ENCODE measurements at places on chromosomes 2 and 18. TPM values are rescaled to one million over a fixed set of nuclear protein-coding genes. Genes with fewer than 3 reads are reported as not detected.

DNA sequence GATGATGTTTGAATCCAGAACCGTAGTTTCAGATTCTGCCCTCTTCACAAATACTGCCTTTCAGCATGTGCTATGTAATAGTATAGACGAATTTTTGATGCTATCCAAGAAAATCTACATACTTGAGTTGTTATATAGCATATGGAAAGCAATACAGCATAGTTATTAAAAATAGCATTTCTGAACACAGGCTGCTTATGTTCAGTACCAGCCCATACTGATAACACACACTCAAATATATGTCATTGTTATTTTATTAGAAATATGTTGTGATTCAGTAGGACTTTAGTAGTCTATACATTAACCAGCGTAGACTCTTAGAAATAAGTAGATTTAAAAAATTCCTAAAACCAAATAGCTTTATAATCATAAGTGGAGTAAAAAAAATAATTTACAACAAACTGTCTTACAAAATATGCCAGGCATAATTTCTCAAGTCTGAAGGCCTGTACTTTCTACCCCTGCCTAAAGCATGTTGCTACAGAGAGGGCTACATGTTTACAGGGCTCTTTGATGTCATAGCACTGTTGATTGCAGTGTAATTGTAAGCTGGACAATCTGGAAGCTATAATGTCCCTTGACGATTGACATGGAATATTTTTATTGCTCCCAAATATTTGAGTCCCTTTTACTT lies 86.3 kb downstream of the ASXL3 start:
- DNase-seq = no peak

DNA sequence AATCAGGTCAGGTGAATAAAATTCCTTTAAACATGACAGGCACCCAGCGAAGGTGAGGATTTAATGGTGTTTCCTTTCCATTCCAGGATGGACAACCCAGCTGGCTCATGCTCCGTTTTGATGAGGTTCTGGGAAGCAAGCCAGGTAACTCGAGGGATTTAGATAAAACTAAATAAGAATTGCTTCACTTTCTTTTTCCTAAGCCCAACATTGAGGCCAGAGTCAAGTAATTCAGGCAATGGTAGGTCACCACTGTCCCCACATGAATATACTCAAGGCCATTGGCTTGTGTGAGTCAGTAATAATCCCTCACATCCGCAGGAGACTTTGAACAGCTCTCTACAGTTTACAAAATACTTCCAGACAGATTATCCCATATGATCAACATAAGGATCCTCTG lies 16.2 kb upstream of the LRATD1 start:
- no peak for DNase-seq

GRCh38 chr2:239438368-239438767 lies 37.5 kb upstream of the HDAC4 start:
- no peak for DNase-seq

GRCh38 chr2:196961889-196962288 lies 35.4 kb upstream of the PGAP1 start:
- no peak for DNase-seq

DNA sequence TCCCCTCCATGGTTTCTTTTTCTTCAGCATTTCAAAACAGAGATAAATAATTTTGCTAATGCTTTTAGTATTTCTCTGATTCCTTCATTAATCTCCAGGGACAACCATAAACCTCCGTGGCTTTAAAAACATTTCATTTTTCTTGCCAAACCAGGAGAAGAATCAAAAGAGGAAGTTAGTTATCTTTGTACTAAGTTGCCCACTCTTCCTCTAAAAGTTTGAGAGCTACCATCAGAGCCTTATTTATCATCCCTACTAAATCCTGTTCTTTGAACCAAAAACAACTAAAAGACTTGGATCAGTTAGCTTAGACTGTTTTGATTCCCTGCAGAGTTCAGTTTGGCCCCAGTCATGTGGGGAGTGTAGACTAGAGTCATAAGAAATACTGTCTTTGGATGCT lies 208.4 kb downstream of the SETBP1 start:
- DNase-seq = no peak

- no peak for DNase-seq
These were observed 89.6 kb downstream of the PRELID3A start for GRCh38 chr18:12497296-12497695.

- no peak for DNase-seq
These were observed 3.1 kb downstream of the ADAM17 start for GRCh38 chr2:9552219-9553178.

DNA sequence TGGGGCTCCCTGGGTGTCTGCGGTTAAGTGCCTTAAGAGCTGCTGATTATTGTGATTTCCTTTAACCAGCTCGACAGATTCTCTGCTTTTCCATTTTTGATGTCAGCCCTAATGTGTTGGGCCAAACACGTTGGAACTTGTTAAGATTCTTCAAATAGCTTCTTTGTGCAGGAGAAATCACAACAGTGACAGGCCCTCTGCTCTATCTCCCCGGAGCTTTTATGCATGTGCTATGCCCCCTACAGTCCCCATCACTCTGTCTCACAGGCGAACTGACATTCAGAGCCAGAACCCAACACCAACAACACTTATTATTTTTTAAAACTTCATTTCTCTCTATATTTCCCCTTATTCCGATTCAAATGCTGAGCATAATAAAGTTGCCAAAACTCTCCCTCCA lies 371.7 kb upstream of the CELF4 start:
- DNase-seq = no peak

- no peak for DNase-seq
These were observed 123.1 kb upstream of the CAB39 start for GRCh38 chr2:230589497-230590015.

GRCh38 chr2:143968860-143969259 lies 551.1 kb downstream of the ZEB2 start:
- DNase-seq = no peak

DNA sequence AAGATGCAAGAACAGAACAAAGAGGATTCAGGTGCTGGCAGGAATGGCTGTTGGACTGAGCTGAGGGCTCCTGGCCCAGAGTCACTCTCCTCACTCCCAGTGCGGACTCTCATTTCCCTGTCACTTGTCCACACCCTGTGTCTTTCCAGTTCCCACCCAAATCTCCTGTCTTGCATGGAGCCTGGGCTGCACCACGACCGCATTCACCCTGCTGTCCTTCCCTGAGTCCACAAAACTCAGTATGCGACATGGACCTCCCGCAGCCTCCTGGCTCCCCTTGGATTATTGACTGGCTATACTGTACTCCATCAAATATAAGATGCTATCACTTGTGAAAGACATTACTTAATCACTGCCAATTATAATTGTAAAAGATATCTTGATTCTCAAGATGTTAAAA lies 2.5 kb upstream of the ITM2C start:
- DNase-seq = no peak

DNA sequence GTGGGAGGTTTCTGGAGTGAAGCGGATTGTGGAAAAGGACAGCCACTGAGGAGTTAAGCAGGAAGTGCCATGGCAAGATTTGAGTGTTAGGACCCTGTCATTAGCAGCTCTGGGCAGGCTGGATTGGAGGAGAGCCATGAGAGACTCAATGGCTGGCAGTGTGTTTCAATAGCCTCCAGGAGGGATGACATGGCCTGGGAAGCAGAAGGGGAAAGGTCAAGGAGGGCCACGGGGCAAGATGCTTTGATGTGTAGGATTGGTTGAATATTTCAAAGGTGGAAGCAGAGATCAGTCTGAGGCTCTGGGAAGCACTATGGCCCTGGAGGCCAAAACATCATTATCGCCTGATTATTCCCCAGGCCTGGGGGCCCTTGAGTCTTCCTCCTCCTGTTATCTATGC lies 229.0 kb upstream of the HS6ST1 start:
- peak; percentile 34 for DNase-seq

- DNase-seq = no peak
These were observed 122.0 kb downstream of the WDSUB1 start for GRCh38 chr2:159164457-159164911.

- DNase-seq = no peak
These were observed 113.0 kb downstream of the RND3 start for GRCh38 chr2:150374492-150374891.

DNA sequence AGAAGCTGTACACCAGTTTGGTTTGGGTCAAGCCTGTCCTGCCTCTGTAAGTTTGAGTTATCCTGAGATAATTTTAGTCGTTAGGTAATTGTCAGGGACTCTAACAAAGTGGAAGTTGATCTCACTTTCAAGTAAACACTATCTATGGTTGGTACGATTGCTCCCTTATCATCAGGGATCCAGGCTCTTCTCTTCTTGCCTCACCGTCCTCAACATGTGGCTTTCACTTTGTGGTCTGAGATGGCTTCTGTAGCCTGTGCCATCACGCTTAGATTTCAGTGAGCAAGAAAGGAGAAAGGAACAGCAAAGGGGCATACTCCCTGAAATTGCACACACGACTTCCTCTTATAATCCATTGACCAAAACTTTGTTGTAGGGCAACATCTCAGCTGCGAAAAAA lies 115.6 kb downstream of the CTAGE1 start:
- no peak for DNase-seq

- no peak for DNase-seq
These were observed 101.8 kb upstream of the ERBB4 start for GRCh38 chr2:212640428-212640827.

DNA sequence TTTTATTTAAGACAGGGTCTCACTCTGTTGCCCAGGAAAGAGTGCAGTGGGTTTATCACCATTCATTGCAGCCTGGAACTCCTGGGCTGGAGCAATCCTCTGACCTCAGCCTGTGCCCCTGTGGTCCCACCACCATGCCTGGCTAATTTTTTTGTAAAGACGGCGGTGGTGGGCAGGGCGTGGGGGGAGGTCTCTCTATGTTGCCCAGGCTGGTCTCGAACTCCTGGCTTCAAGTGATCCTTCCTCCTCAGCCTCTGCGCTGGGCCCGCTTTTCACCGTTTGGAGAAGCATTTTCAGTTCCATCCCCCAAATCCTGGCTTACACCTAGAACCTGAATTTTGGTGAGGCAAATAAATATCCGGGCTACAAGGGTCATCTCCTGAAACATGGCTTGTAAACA lies 1.4 kb upstream of the ATP5F1A start:
- no peak for DNase-seq

GRCh38 chr2:218823196-218823855 lies 8.3 kb downstream of the PRKAG3 start:
- no peak for DNase-seq

DNA sequence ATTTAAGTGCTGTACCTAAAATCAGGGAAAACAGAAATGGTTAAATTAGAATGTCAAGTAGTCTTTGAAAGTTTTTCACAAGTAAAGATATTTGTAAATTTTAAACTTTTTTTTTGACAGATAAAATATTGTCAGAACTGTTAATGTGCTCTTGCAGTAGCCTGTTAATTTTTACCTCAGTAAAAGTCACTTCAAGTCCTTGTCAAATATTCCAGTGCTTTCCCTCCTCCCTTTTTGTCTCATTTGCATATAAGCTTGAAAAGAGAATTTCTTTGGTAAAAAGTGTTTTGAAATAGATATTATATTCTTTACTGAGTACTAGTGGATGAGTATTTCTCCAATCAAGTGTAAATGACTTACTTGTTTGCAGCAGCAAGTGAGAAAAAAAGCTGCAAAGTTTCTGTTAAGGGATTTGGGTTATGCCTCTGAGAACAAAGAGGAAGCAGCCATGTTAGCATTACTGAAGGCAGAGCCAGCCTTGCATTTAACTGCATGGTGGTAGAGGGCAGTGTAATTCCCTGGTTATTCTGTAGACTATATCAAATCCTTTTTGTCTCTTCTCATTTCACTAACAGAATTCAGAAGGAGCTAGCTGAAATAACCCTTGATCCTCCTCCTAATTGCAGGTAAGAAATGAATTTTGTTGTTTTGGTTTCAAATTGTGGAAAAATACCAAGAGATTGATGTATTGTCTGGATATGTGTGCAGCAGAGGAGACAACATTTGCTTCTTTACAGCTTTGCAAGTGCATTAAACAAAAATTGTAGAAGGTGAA lies 3.2 kb downstream of the UBE2E3 start:
- no peak for DNase-seq

- DNase-seq = no peak
These were observed 115.9 kb downstream of the MEIS1 start for GRCh38 chr2:66550826-66551225.

GRCh38 chr2:203097735-203098134 lies 83.1 kb downstream of the NBEAL1 start:
- DNase-seq = no peak

GRCh38 chr2:148450531-148450930 lies 194.0 kb upstream of the EPC2 start:
- DNase-seq = no peak

DNA sequence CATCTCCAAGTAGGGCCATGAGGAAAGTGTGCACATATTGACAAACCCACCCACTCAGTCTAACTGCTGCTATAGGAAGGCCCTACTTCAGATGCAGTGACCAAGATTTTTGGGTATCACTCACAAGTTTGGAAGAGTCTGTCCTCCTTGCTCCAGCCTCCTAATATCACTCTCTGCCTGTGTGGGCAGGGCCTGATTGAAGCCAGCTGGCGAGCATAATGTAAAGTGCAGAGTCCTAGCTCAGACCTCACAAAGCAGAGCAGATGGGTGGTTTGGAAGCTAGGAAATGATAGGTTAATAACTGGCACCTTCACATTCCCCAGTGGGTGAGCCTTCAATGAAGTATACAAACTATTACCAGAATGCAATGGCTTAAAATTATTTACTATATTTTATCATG lies 11.2 kb upstream of the SULT1C3 start:
- DNase-seq = no peak

DNA sequence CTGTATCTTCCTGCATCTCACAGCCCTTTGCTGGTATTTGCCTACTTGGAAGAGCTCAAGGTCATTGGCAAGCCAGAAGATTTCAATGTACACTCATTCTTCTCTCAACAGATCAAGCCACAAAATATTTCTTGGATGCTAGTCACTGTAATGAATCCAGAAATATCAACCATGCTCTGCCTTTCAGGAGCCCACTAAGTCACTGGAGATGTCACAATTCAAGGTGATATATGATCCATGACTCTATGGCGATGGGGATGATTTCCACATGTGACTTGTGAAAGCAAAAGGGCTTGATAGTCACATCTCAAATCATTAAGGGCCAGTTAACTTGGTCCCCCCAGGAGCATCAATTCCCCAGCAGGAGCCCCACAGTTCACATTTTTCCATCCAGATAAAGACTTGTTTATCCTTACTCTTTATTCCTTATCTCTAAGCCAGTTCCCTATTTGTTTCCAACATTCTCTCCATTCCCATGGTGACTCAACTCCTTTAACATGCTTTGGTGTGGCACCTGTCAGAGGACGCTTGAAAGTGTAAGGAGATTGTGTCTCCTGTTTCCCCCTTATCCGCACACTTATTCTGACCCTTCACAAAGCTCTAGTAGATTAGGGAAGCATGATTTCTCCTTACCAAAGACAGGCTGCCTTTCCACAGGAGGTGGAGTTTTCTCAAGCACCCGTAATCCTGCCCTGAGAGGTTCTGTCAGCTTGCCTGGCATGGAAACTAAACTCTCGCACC lies 15.8 kb downstream of the PKDCC start:
- no peak for DNase-seq

GRCh38 chr2:2851316-2851715 lies 520.2 kb upstream of the MYT1L start:
- peak; percentile 73 for DNase-seq

GRCh38 chr2:240371129-240372000 lies 64.1 kb upstream of the GPC1 start:
- no peak for DNase-seq

Gene EMX1
- not detected for total RNA-seq

Gene TNFAIP6
- 2.4 TPM for total RNA-seq

Gene SULT1C2
- total RNA-seq = not detected

Gene IL18R1
- 5.1 TPM for total RNA-seq

Gene TSPYL6
- total RNA-seq = not detected

Gene LNPK
- total RNA-seq = 30.5 TPM

Gene AQP4
- total RNA-seq = not detected

Gene PKDCC
- total RNA-seq = 169 TPM

Gene WDR35
- total RNA-seq = 10.7 TPM

Gene ATP8B1
- 27.7 TPM for total RNA-seq

Data from posterior vena cava (tissue), 2 donors.